ENCODE measurements at places on chromosomes 4 and X.

DNA sequence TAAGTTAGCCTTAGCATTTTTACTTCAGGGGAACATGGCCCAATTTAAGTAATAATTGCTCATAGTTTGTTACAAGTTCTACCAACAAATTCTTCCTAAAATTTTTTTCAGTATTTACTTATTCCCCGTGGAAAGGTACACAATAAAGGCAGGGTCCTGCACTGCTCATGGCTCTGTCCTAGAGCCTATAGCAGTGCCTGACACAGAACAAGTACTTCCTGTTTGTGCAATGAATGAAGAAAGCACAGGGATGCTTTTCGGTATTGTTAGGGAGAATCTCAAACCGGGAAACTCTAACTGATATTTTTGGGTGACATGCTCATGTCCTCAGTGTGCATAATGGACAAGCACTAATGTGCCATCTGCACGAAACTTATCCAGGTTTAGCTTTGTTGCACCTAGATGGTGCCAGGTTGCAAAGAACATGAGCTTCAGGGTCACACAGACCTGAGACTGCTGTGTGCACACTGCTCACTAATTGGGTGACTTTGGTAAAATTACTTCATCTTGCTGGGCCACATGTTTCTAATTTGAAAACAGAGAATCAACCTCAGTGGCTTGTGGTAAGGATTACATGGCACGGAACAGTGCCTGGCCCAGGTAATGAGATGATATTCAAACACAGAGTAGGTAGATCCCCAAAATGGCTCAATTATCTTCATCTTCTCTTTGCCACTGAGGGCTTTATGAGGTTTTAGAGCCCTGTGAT, 175.8 kb upstream of the NPY2R start:
- no peak for DNase-seq

DNA sequence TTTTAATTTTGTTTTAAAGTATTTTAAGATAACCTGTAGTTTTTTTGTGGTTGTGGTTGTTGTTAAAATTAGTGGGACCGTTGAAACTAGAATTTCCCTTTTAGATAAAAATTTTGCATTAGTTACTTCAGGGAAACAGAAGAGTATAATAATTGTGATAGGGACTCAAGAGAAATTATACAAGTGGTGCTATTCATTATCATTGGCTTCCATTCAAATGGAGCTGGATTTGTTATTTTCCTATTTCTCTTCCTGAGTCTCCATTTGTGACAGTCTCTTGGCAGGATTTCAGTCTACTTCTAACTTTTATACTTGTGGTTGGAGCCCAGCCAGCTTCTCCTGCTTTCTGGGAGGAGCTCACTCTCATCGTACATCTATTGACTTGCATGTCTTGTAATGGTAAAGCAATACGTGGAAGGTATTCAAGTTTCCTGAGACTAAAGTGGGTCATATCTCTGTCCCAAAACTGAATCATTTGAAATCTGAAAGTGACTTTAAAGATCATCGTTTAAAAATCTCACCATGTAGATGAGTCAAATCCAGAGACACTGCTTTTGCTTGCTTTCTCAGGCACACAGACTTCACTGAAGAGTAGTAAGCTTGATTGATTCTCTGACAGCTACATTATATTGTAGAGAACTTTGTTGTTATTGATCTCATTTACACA, 155.8 kb downstream of the RPA4 start:
- peak; percentile 47 for DNase-seq

DNA sequence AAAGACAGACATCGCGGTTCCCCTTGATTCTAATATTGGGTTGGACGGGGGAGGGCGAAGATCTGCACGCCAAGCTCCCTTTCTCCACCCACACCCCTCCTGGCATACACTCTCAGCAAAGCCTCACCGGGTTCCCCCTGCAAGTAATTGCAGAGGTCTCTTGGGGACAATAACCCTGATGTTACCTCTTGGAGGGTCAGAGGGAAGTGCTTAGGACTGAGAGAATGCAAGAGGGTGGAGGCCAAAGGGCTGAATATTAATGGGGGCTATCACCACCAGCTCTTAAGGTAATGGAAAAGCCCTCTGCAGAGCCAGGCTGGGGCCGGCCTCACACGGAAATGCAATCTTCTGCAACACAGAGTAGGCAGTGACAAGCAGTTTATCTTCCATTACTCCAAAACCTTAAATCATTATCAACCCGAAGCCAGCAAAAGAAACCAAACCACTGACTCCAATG, 344.1 kb upstream of the GATB start:
- no peak for DNase-seq

- DNase-seq = no peak
Measured at GRCh38 chrX:107728371-107729099, 47.1 kb downstream of the TSC22D3 start.

GRCh38 chr4:25914670-25915352, 791 bp downstream of the SMIM20 start:
- DNase-seq = no peak

- DNase-seq = no peak
Measured at GRCh38 chr4:14338585-14339265, 663.6 kb upstream of the CPEB2 start.

- no peak for DNase-seq
Measured at GRCh38 chr4:154222875-154223274, 268.7 kb downstream of the DCHS2 start.

- DNase-seq = no peak
Measured at GRCh38 chrX:35166023-35166422, 223.4 kb downstream of the FAM47B start.

DNA sequence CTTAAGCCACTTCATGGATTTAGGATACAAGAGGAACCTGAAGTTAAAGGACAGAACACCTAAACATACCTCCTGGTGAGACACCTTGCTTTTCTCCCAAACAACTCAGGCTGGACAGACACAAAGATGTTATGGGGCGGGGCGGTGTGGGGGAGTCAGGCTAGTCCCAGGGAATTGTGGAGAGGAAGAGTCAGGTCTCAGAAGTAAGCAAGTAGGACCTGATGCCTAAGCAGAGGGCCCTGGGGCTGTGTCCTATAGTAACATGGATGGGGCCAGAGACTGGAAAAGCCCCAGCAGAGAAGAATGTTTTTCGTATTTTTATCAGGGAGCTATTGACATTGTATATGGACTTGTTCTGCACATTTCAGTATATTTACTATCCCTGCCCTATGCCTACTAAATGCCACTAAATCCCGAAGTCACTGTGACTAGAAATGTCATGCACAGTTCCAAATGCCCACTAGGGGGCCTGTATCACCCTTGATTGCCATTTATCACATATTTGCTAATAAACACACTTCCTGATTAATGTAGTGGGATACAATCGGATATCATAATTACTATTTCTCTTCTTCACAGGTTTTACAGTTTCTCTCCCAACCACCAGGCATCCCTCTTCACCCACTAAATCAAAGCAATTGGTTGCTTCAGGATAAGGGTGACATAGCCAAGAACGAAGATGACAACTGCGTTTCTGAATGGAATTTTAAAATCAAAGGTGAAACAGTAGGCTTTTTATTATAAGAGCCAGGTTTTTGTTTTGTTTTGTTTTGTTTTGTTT, 23.8 kb upstream of the ARHGAP10 start:
- DNase-seq = peak; percentile 49

DNA sequence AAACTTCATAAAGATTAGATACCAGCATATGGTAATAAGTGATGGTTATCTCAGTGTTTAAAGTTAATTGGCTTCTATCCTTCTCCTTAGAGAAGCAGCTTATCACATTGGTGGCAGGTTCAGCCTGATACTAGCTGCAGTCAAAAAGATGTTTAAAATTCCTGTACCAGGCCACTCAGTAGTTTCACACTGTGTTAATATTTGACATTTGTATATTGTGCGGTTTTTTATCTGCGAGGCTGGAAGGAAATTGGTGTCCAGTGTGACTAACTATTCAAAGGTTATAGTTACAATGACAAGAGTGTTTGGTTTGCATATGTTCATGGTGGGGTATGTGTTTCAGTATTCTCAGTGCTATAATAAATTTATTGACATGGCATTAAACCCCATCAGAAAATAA, 27.5 kb upstream of the TBC1D8B start:
- DNase-seq = no peak

Data from brain microvascular endothelial cell (primary cell).